ENCODE measurements at places on chromosomes 4 and X.

- no peak for DNase-seq
Measured at GRCh38 chrX:3516051-3516541, 169.6 kb upstream of the MXRA5 start.

- DNase-seq, result no peak
Measured at GRCh38 chr4:166498546-166498945, 625.5 kb downstream of the TLL1 start.

DNA sequence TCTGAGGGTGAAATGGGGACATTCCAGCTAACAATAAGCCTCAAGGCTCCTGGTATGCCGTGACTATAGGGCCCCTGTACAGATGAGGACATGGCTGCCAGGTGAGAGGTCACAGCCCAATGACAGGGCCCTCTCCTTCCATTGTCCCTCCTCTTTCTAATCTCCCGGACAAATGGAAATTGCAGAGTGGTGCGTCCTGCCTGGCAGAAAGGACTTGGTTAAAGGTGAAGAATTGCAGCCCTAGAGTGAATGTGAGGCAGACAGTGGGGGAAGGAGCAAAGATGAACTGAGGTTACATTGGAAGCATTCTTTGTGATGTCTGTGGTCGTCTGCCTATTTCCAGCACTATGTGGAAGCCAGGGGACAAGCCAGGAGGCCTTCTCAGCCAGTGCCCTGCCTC, 6.7 kb upstream of the UCP1 start:
- no peak for DNase-seq

DNA sequence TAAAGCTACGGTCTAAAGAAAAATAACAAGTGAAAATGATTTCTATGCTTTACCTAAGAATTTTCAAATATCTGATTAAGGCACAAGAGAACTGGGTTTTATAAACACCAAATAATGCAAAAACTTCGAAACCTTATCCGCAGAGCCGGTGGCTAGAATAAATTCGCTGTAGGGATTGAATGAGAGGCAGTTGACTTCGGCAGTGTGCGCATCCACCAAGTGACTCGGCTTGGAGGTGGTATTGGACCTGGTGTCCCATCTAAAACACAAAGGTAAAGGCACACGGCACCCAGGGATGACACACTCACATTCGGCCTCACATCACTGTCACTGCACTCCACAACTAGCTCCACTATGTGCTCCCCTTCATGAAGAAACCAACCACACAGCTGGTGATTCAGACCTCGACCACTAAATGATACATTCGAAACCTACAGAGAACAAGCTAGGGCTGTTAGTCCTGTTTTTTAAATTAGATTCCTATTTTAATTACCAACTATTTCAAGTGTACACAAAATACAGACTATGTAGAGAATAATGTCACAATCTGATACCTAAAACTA, 17.5 kb downstream of the RBBP7 start:
- no peak for DNase-seq

DNA sequence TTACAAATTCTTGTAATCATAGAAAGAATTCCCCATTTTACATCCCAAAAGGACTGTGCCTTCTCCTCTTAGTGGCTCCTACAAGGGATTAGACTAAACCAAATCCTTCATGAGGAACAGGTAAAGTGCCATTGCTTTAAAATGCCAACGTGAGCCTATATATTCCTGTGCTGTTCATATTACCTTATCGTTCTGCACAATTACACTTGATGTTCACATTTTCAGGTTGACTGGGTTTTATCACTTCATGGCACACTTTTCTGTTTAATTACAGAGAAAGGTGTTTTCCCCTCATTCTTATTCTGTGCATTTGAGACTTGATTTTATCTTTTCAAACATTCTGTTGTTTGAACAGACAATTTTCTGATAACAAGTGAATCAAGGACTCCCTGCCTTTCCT, 645.6 kb upstream of the FTHL17 start:
- no peak for DNase-seq

GRCh38 chrX:130770615-130771014, 132.4 kb downstream of the ENOX2 start:
- peak; percentile 36 for DNase-seq

DNA sequence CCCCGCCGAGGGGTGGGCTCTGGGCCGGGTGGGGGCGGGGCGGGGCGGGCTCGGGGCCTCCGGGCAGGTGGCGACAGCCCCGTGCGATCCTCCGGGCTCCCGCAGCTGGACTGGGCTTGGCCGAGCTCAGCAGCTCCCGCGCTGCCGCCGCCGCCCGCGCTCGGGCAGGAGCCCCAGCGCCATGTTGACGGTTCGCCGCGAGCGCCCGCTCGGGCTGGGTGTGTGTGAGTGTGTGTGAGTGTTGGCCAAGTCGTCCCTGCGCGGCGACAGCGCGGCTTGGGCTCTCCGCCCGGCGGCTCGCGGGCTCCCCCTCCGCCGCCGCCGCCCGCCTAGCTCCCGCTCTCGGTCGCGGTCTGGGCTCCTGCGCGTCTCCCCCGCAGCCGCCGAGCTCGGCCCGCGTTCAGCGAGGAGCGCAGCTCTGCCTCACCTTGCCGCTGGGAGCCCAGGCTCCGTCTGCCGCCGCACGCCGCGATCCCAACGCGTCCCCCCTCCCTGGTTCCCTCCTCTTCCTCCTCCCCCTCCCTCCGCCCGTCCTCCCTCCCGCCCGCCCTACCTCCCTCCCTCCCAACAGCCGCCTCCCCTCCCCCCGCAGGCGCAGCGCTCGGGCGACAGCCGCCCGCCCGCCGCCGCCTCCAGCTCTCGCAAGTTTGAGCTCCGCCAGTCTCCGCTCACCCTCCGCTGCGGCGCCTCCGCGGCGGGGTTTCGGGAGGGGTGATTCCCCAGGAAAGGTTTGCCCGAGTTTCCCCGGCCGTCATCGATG, at the start of gene BCOR:
Gene BCOR (minus strand): TSS at position 455 of the 760 bp plus-strand sequence. CDS start 20,029 bp downstream, outside the sequence.
- peak; percentile 69 for DNase-seq

DNA sequence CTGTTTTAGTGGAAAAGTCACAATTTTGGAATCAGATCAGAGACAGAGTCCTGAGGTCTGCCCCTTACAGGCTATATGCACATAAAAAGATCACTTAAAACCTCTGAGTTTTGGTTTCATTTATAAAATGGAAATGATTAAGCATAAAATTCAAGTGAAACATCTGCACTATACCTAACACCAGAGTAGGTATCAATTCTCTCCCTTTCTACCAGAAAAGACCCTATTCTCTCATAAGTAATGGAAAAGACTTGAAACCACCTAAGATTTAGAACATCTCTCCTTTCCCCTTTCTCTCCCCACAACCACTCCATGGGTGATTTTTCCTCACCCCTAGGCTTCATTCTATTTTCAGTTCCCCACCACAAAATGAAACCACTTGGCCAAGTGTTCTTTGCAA, 907 bp downstream of the LHFPL1 start:
- DNase-seq, result no peak

DNA sequence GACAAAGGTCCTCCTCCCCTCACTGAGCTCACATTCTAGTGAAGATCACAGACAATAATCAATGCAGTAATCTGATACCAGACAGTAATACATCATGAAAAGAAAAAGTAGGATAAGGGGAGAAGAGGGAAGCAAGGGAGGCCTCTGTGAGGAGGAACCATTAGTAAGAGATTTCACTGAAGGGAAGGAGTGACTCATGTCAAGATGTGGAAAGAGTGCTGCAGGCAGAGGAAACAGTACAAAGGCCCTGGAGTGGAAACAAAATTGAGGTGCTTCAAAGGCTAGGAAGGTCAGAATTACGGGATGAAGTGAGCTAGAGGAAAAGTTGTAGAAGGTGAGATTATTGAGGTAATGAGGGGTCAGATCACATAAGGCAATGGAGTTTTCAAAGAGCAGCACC, 38.1 kb downstream of the LAMTOR3 start:
- peak; percentile 22 for DNase-seq

- DNase-seq, result peak; percentile 79
Measured at GRCh38 chrX:20067709-20068561, 48.8 kb downstream of the MAP7D2 start.

DNA sequence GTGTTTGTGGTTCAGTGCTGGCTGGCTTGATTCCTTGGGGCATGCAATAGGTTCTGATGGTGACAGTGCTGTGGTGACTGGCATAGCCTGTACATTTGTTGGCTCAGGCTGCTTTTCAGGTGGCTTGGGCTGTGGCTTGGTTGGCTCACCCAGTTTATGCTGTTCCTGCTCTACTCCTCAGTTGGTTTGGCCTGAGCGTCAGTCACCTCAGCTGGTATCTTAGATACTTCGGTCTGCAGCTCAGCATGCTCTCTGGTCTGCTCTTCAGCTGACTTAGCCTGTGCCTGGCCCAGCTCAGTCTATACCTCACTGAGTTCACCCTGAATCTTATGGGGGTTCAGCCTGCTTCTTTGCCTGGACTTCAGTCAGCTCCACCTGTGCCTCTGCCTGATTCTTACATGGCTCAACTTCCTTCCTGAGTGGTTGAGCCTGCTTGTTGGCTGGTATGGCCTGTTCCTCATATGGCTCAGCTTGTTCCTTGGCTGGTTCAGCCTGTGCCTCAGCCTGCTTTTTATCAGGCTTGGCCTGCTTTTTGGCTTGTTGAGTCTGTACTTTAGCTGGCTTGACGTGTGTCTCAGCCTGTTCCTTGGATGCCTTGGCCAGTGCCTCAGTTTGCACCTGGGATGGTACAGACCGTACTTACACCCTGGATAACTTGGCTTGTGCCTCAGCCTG, 170.6 kb downstream of the MSN start:
- no peak for DNase-seq

GRCh38 chrX:119069128-119069527, 3.7 kb upstream of the CT47C1 start:
- DNase-seq, result no peak

- peak; percentile 13 for DNase-seq
Measured at GRCh38 chrX:110699109-110699508, 96.5 kb downstream of the CHRDL1 start.

- no peak for DNase-seq
Measured at GRCh38 chr4:123606946-123607542, 210.4 kb downstream of the SPRY1 start.

DNA sequence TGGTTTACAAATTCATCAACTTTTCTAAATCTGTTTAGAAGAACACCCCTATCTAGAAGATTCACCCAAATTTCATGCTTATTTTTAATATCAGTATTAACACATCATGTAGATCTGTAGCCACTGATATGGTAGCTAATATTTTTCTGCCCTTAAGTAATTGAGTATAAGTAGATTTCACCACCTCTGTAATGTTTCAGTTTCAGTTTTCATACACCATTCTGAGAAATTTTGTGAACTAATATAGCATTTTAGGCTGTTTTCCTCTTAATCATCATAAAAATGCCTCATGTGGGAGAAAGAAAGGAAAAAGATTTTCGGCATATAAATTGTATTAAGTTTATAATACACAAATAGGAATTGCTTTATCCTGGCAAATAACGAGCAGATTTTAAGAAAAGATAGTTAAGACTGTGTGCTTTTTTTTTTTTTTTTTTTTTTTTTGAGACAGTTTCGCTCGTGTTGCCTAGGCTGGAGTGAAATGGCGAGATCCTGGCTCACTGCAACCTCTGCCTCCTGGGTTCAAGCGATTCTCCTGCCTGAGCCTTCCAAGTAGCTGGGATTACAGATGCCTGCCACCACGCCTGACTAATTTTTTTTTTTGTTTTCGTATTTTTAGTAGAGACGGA, 21.4 kb upstream of the RBPJ start:
- no peak for DNase-seq

- DNase-seq, result peak; percentile 45
Measured at GRCh38 chr4:25144870-25145481, 15.3 kb downstream of the SEPSECS start.

DNA sequence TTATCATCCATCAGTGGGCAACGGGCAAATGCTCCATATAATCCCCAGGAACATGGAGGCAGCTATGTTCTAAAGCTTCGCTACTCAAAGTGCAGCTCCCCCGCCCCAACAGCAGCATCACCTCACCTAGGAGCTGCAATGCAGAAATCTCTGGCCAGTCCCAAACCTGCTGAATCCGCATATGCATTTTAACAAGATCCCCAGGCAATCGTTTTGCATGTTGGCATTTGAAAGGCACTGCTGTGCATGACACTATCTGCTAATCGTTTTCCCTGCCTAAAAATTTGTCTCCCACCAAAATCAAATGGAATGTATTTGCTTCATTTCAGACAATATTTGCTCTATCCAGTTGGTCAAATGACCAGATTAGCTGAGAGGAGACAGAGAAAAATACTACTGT, 15.2 kb downstream of the ADGRG2 start:
- DNase-seq, result no peak

DNA sequence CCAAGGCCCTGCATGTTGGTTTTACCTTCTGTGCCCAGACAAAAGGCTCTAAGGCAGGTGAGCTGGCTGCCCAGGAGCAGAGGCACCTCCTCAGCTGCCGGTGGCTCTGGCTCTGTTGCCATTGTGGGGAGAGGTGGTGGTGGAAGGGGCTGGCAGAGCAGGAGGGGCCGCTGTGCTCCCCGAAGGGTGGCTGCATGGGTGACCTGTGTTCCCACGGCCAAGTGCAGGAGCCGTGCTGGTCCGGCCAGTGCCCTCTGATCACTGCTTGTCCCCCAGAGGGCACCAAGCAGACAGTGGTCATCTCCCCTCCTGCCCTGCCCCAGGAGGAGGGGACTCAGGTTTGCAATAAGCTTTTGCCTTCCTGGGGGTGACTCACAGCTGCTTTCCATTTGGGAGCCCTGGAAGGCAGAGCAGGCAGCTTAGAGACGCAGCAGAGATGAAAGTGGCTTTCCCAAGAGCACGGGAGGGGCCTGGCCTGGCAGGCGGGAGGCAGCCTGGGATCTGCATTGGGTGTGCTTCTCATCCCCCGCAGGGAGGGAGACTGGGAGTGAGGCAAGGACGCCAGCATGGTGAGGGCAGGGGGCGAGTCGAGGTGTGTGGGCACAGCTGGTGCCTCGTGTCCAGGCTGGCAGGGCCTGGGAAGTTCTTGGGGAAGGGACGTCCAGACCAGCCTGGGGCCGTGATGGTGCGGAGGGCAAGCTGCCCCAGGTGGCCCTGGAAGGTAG, 28.7 kb downstream of the DOK7 start:
- DNase-seq, result peak; percentile 79

GRCh38 chr4:14837860-14838259, 164.4 kb upstream of the CPEB2 start:
- no peak for DNase-seq

GRCh38 chrX:38563030-38563429, 1.7 kb downstream of the TSPAN7 start:
- no peak for DNase-seq

- DNase-seq, result no peak
Measured at GRCh38 chr4:152673489-152673888, 6.3 kb downstream of the TMEM154 start.

GRCh38 chrX:5876984-5877596, 351.6 kb downstream of the NLGN4X start:
- DNase-seq, result peak; percentile 2

GRCh38 chrX:134753718-134754008, 95.4 kb upstream of the PLAC1 start:
- peak; percentile 31 for DNase-seq

DNA sequence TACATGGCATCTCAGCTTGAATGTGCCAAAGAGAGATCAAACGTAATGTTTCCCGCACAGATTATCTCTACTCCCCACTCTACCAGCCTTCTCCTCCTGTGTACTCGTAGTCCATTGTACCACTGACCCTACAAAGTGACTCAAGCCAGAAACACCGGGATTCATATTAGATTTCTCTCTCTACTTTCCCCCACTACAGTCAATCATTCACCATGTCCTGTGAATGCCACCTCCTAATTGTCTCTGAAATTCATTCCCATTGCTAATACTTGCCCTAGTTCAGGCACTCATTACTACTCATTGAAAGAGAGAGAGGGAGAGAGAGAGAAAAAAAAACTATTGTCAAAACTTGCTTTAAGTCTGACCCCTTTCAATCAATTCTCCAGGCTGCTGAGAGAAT, 78.2 kb upstream of the LHFPL1 start:
- DNase-seq, result no peak

GRCh38 chr4:179165862-179166261, 1723.6 kb upstream of the AGA start:
- DNase-seq, result no peak

All from AG20443 (cell line).